Adipose tissue (tissue), 3 donors: ENCODE measurements at places on chromosomes 3 and 15. TPM values are rescaled to one million over a fixed set of nuclear protein-coding genes. Genes with fewer than 3 reads are reported as not detected.

The GOLGA6L10 gene
- 0.79 TPM for polyA plus RNA-seq

The ADCY5 gene
- 6.0 TPM for polyA plus RNA-seq

The GP5 gene
- polyA plus RNA-seq = 0.05 TPM

The TNFSF10 gene
- polyA plus RNA-seq = 23.3 TPM

The SLC24A1 gene
- polyA plus RNA-seq = 4.3 TPM

The ACKR2 gene
- polyA plus RNA-seq = 1.7 TPM

The KATNBL1 gene
- 7.9 TPM for polyA plus RNA-seq

The LCTL gene
- polyA plus RNA-seq = not detected

The CCK gene
- not detected for polyA plus RNA-seq

The SPESP1 gene
- 2.5 TPM for polyA plus RNA-seq

The OR5K2 gene
- polyA plus RNA-seq = not detected

The FGD5 gene
- 3.4 TPM for polyA plus RNA-seq

The TRPM7 gene
- polyA plus RNA-seq = 6.2 TPM

The LRRN1 gene
- 1.6 TPM for polyA plus RNA-seq

The SLC51A gene
- polyA plus RNA-seq = 0.33 TPM

The PLOD2 gene
- polyA plus RNA-seq = 137 TPM

The LOXL1 gene
- 6.7 TPM for polyA plus RNA-seq

The TMCO5A gene
- polyA plus RNA-seq = not detected

The DAZL gene
- not detected for polyA plus RNA-seq

The SAMMSON gene
- polyA plus RNA-seq = not detected

The MST1 gene
- polyA plus RNA-seq = 19.1 TPM

The NR1I2 gene
- not detected for polyA plus RNA-seq

The PPARG gene
- polyA plus RNA-seq = 218 TPM

The LRRFIP2 gene
- 14.8 TPM for polyA plus RNA-seq

The STRA6 gene
- polyA plus RNA-seq = 0.07 TPM

The KBTBD13 gene
- polyA plus RNA-seq = not detected

The SEMA5B gene
- 1.5 TPM for polyA plus RNA-seq

The TJP1 gene
- 15.3 TPM for polyA plus RNA-seq

The LRTM1 gene
- not detected for polyA plus RNA-seq

The ZNF80 gene
- not detected for polyA plus RNA-seq

The FOXB1 gene
- not detected for polyA plus RNA-seq

The PLSCR2 gene
- not detected for polyA plus RNA-seq

The GPR15 gene
- 0.30 TPM for polyA plus RNA-seq

The ADIPOQ gene
- 265 TPM for polyA plus RNA-seq
